Right atrium auricular region (tissue), 2 donors: ENCODE measurements at places on chromosomes 1 and 21.

DNA sequence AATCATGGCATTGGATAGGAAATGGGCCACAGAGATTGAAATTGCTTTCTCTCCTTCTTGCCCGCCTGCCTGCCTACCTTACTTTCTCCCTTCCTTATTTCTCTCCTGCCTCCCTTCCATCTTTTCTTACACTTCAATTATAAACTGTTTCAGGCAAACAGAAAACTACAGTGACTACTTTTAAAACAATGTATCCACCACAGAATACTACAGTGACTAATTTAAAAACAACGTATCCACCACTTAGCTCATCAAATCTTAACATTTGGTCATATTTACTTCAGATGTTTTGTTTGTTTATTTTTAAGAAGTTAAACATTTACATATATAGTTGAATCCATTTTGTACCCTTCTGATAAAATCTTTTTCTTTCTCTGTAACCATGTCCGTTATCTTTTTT, 54.4 kb downstream of the SNRPE start:
- no peak for DNase-seq

GRCh38 chr1:92817986-92818764, 13.7 kb upstream of the RPL5 start:
- no peak for DNase-seq

DNA sequence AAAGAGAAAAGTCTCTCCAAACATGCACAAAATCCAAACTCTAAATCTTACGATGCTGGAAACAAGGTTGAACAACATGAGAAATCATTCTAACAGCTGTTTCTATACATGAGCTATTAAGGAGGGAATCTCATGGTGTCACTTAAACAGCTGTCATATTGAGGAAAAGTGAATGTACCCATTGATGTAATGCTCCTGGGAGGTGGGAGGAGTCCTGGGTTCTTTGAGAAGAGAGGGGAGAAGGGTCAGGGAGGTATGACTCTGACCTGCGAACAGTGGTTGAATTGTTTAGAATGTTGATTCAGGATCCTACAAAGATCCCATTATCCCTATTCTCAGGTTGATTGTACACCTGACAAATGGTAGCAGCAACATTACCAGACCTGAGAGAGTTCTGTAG, 49.3 kb downstream of the ZC3H11B start:
- no peak for DNase-seq

DNA sequence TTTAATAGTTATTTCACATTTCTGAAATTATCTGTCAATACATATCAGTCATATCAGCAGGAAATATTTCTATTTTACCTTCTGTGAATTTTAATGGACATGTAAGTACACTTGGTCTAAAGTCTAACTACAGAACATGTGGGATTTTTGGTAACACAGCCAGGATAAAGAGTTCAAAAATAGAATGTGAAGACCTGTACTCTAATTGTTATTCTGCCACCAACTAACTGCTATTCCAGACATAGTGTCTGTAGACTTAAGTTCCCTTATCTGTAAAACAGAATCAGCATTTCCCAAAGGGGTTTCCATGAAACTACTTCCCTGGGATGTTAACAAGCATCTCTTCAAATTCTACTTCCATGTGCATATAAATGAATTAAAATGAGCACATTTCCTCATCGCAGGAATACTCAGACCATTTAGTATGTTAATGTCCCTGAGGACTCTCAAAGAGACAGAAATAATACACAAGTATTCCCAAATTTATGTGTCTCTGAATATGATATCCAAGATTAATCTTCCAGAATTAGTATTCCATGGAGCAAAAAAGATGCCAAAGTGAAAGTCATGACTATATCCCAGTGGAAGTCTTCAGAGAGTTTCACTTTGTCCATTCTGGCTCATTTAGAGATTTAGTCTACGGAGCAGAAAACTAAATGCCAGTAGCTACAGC, 325.6 kb downstream of the NEGR1 start:
- DNase-seq, result no peak

GRCh38 chr1:223727541-223727940, 15.2 kb downstream of the CAPN2 start:
- DNase-seq, result no peak

DNA sequence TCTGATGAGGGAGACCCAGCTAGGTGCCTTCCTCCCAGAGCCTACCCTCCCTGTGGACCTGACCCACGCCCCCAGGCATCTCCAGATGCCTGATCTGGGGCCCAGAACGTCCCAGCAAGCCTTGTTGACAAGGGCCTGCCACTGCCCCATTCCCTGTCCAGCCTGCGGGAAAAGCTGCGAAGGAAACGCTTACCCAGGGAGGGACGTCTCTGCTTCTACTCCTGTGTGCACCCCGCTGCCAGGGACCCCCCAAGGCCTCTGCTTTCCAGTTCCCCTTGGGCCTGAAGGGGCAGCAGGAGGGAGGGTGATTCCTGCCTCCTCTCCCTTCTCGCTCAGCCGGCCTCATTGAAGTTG, 11.6 kb upstream of the CLSTN1 start:
- no peak for DNase-seq

- no peak for DNase-seq
Observed at GRCh38 chr1:244010703-244011123, 40.4 kb upstream of the ZBTB18 start.

DNA sequence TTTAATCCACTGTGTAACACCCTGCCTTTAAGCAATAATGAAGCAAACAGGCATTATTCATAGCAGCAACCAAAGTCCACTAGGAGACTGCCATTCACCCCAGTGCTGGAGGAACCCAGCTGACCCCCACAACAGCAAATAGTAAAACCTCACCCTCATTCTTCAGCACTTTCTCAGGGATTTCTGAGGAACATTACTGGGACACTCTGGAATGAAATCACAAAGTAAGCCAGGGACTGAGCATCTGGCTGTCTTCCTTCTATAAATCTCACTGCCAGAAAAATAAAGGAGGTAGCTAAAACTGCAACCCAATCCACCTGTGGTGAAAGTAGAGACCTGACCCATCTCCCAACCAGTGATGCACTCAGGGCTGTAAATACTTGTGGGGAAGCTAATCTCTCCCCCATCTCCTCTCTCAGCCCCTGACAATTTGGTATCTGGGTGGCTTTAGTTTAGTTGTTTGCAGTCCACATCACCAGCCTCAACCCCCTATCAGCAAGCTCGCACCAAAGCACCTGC, 47.1 kb downstream of the COL6A1 start:
- DNase-seq, result no peak

DNA sequence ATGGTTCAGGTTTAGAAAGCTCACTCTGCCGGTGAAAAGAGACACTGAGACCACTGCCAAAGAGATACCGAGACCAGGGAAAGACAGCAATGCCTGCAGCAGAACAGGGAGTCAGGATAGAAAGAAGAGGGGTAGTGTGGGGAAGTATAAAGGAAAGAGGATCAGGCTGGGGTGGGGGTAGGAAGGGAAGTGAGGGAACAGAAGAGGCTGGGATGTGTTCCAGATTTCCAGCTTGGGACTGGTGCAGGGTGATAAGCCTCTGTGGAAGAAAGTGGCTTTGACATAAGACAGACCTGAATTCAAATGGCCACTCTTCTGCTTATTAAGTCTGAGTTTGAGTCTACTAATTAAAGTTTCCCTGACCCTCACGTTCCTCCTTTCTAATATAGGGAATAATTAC, 105.9 kb downstream of the PIK3R3 start:
- DNase-seq, result no peak

GRCh38 chr1:59124166-59124565, 172.7 kb upstream of the FGGY start:
- DNase-seq, result no peak

DNA sequence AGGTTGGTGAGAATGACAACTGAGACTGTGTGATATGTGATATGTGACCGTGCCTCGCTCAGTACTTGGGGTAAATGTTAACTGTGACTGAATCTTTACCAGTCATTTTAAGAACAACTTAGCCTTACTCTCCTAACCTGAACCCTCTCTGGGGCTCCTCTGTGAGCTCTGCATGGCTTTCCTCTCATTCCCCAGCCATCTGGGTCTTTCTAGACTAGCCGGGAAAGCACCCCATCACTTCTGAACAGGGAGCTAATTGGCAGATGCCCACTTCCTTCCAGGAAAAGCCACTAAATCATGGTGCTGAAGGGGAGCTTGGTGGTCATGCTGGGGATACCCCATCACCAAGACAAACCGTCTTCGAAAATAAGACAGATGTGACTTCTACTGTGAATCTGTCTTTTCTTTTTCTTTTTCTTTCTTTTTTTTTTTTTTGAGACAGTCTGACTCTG, 16.5 kb upstream of the FOXO6 start:
- DNase-seq, result no peak

GRCh38 chr21:17795146-17796036, 23.8 kb downstream of the C21orf91 start:
- no peak for DNase-seq

DNA sequence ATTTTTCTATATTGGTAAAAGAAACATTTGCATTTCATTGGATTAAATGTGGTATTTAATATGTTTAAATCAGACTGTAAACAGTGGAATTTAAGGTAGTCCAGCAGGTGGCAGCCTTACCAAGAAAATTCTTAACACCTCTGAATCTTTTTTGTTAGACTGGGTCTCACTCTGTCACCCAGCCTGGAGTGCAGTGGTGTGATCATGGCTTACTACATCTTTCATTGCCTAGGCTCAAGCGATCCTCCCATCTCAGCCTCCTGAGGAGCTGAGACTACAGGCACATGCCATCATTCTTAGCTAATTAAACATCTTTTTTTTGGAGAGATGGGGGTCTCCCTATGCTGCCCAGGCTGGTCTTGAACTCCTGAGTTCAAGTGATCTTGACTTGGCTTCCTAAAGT, 98.8 kb downstream of the RABGAP1L start:
- no peak for DNase-seq

DNA sequence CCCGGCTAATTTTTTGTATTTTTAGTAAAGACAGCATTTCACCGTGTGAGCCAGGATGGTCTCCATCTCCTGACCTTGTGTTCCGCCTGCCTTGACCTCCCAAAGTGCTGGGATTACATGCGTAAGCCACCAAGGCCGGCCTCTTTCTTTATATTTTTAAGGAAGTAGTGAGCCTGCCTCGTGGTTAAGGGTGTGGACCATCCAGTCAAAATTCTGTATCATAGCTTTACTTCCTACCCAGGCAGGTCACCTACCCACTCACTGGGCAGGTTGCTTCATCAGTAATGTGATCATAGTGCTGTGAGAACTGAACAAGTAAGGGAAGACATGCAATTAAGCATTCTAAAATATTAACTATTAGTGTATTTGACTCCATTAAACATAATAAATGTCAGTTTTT, 8.1 kb upstream of the ACOT7 start:
- no peak for DNase-seq

DNA sequence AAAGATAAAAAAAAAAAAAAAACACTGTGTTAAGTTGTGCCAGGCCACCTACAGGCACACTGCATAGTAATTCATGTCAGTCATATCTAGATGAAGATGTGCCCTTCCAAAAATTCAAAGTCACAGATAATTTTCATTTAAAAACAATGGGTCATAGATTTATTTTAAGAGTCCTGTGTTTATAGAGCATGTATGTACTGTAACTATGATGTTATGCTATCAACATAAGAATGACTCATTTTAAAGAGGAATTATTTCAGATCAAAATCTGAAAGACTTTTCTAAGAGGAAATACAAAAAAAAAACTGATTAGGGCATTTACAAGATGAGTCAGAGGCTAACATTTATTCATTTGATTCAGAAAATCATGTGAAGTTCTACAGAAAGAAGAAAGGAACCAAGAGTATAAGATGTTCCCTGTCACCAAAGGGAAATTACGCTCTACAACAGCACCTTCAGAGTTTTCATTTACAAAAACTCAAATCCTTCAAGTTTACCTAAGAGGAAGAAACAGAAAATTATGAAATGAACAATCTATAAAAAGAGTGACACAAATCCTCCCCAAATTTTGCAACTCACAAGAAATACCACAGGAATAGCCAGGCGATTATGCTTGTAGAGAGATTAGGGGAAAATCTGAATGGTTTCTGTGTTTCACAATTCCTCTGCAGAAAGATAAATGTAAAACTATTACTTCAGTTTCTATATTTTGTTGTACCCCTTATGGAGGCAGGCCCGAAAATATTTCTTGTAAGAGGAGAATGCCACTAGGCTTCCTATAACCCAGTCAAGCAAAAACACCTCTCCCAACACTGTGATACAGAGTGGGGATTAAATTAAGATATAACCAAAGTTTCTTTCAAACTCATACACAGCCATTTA, 13.8 kb downstream of the TP53BP2 start:
- no peak for DNase-seq

DNA sequence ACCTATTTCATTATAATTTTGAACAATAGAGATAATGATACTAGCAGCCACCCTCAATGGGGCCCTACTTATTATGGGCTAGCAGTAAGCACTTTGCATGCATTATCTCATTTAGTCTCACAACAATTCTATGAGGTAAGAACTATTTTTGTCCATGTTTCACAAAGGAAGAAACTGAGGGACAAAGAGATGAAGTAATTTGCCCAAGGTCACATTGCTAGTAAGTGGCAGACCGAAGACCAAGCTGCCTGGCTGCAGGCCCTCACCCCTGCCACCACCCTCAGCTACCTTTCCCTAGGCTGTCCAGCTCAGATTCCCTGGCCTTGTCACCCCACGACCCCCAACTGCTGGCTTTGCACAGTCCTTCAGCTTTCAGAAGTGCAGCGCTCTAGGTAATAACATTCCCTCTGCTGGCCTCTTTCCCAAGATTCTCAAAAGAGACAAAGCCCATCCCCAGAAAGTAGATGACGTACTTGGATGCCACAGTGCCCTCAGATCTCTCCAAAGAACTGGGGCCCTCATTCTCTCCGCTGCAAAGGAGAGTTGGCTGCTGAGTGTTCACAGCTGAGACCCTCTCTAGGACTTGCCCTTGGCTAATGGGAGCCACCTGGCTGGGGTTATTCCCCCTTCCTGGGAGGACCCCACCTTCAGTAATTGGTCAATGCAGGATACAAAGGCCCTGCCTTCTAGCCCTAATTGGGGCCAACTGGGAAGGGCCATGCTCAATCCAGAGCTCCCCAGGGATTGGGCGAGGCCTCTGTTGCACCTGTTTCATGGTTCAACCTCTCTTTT, 39.5 kb downstream of the IRF2BP2 start:
- no peak for DNase-seq

DNA sequence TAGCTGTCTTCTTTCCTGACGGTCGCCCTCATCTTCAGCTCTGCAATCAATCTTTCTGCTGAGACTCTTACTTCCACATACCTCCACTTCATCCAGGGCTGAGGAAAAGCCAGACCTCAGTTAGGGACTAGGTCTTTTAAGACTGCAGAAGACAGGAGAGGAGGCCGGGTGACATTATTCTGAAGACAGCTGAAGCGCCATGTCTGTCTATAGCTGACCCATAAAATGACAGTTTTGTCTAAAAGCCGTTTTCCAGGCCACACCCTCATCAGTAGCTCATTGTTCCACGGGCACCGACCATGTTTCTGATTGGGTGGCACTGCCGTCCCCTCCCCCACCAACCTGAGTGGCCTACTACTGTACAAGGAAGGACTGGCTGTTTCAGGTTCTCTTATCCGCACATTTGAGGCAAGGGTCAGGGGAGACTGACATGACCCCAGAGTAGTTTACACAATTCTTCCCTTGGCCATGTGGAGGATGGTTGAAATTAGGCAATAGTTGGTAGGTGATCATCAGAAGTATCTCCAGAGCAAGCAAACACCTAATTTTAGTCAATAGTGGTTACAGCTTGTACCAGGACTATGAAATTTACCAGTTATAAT, at the start of gene ADCY10:
Gene ADCY10 (minus strand): TSS at position 240 of the 602 bp plus-strand sequence. CDS start 8,994 bp downstream, outside the sequence.
- DNase-seq, result no peak
